ENCODE measurements at places on chromosomes 2 and 18.
A peak's percentile ranks its signal among the peaks of the same experiment; 100 is the strongest.

DNA sequence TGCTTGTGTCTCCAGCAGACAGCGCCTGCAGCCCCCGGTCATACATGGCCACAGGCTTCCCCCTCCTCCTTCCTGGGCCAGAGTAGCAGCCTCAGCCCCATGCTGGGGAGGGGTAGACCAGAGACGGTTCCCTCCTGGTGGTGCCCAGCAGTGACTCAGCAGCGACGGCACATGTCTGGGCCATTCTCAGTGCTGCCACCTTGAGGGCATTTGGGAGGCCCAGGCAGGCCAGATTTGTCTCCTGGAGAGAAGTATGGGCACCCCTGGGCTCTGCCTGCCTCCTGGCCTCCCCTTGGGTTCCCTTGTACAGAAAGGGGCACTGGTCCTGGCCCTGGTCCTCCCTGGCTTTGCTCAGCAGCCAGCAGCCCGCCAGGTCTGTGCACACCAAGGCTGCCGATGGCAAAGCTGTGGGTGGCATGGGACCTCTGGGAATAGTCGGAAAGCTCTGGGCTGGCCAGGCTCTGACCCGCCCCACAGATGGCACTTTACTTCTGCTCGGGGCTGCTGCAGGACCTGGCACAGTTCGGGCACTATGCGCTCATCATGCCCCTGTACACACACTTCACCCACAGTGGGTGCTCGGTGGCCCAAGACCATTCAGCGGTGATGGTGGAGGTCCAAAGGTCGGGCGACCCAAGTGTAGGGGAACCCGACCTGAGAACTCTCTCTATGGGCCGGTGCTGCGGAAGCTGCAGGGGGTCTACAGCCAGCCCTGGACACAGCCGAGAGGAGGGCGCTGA, 11.4 kb upstream of the ALPI start:
- DNase-seq = peak; percentile 85

DNA sequence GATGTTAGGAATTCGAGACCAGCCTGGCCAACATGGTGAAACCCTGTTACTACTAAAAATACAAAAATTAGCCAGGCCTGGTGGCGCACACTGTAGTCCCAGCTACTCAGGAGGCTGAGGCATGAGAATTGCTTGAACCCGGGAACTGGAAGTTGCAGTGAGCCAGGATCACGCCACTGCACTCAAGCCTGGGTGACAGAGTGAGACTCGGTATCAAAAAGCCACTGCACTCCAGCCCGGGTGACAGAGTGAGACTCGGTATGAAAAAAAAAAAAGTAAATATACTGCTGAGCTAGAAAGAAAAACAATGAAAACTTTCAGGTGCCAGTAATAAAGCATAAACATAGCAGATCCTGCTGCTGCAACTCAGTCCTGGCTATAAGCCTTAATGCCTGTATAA, 73.5 kb downstream of the STRN start:
- no peak for DNase-seq

DNA sequence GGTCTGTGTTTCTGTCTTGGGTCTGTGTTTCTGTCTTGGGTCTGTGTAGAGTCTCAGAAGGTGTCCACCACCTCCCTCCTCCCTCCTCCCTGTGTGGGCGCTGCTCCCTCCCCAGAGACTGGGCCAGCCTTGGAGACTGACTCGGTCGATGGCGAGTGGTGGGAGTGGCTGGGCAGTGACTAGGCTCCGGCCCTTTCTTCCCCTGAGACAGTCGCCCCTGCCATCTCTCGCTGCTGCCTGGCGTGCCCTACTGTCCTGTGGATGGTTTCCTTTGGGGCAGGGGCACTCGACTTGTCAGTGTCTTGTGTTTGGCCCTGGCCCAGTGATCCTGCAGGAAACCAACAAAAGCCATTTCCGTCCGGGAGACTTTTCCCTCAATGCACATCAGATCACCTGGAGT, 215.8 kb downstream of the NDUFA10 start:
- peak; percentile 1 for DNase-seq

DNA sequence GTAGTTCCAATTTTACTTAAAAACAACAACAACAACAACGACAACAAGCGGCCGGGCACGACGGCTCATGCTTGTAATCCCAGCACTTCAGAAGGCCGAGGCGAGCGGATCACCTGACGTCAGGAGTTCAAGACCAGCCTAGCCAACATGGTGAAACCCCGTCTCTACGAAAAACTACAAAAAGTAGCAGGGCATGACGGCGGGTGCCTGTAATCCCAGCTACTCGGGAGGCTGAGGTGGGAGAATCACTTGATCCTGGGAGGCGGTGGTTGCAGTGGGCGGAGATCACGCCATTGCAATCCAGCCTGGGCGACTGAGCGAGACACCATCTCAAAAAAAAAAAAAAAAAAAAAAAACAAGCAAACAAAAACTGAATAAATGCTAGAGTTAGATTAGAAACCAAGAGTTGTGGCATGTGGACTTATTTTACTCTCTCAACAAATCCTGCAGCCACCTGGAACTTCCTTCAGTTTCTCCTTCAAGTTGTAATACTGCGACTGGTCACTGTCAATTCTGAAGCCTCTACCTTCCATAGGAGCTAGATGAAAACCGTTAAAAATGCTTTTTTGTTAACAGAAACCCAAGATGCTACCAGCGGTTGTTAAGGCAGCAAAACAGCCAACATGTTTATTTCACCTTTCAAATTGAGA, 1.3 kb downstream of the ATP5F1A start:
- no peak for DNase-seq

DNA sequence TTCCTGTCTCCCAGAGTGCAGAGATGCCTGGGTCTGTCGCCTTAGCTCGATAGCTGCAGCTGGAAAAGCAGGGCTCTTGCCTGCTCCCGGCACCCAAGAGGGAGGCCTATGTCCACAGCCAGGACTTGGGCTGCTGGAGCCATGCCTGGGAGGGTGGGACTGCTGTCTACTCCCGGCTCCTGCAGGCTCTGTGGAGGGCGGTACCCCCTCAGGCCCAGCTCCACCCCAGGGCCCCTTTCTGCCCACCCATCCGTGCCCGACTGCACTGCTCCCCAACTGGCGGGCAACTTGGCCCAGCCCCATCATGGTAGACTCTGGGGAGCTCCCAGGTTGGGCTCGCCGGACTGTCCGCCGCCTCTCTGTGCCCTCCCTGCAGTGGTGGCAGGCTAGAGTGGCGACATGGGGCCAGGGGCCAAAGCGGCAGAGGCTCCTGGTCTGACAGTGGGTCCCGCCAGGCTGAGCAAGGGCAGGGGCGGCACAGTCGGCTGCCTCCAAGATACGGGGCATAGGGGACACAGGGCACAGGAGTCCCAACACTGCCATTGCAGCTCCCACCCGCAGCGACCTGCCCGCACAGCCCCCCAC, 901.0 kb downstream of the CCDC85A start:
- DNase-seq = no peak

GRCh38 chr18:44051026-44051425, 629.7 kb upstream of the SETBP1 start:
- DNase-seq = no peak

DNA sequence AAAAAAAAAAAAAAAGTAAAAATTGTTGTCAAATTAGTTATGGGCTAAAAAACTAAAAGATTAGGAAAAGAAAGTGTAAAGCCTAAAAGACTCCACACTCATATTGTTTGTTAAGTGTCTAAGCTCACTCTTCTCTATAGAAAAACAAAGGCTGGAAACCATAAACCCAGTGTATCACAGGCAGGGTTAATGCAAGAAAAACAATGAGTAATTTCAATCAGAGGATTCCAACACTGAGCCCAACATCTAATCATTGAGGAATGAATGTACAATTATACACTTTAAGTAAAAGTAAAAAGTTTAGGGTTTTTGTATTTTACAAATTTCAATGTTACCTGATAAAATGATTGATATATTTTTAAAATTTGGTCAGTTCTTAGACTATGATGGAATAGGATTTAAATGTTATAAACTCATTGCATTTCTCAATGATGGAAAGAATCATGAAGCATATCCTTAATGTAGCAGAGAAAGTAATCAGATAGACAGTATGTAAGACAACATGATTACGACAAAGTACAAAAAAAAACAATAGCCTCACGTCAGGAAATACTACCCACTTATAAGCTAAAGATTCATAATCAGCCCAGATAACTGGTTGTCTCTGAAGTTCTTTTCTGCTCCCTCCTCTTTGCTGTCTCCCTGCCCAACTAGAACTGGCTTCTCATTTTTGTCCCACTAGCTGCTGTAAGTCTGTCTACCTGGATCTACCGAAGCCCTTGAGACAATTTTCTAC, 44.5 kb upstream of the SP3 start:
- DNase-seq = no peak

- no peak for DNase-seq
These were observed 187.8 kb upstream of the HNRNPA3 start for GRCh38 chr2:177024765-177025164.

DNA sequence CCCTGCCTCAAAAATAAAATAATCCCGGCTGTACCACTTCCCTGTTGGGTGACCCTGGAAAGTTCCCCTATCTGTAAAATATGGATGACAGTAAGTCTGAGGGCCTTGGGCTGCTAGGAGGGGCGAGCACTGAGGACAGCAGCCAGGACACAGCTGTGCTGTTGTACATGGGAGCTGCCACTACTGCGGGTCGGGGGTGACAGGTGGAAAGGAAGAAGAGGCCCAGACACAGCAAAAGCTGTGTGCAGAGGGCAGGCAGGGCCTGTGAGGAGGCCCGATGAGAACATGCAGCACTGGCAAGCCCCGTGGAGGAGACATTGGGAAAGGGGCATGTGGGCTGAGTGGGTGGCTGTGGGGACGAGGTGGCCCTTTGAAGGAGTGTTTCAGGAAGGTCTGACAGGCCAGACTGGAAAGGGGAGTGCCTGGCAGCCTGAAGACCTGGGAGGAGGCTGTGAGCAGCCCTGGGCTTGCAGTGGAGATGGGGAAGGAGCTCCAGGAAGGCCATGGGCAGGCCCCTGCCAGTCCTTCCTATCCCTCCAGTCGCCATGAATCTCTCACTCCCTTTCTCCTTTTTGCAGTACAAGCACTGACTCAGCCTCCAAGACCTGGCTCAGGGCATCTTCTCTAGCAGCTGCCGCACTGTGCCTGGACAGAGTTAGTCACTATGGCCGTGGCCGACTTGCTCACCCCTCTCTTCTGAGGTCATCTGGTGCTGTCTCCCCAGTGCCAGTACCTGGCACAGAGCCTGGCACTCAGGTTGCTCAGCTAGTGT, 28.9 kb upstream of the SEMA4C start:
- no peak for DNase-seq

DNA sequence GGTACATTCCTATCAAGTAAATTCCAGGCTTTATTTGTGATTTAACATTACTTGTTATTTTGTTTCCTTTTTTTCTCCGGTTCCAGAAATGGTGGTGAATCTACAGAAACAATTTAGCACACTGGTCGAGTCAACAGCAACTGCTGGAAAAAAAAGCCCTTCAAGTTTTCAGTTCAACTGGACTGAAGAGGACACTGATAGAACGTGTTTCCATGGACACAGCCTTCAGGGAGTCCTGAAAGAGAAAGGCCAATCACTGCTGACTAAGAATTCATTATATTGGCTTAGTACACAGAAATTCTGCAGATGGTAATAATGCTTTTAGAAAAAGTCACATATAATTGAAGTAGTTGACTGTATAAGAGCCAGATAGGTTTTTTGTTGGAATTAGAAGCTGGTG, 32.0 kb upstream of the GRHL1 start:
- DNase-seq = no peak

DNA sequence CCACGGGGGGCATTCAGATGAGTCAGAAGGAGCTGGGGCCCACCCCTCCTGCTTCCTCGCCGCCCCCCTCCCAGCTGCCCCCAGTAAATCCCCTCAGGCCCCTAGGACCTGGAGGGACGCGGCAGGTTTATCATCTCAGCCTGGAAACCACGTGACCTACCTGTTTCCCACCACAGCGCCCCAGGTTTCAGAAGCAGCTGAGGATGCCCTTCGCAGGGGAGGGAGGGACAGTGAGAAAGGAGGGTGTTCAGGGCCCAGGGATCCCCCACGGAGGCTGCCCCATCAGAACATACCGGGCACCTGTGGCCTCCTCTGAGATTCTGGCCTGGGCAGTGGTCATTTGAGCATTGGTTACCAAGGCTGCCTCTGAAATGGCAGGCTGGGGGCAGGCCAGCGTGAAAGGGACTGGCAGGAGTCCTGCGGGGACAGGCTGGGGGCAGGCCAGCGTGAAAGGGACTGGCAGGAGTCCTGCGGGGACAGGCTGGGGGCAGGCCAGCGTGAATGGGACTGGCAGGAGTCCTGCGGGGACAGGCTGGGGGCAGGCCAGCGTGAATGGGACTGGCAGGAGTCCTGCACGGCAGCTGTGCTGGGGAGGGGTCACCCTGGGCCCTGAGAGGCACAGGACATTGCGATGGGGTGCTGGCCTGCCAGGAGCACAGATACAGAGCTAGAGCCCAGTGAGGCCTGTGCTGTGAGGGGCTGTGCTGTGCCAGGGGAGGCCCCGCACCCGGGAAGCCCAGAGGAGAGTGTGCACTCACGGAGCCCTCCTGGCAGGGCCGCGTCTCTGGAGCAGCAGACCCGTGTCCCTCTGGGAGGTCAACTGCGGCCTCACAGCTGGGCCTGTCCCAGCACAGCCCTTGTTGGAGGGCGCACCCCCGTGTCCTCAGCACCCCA, 1.6 kb downstream of the NEU4 start:
- no peak for DNase-seq

DNA sequence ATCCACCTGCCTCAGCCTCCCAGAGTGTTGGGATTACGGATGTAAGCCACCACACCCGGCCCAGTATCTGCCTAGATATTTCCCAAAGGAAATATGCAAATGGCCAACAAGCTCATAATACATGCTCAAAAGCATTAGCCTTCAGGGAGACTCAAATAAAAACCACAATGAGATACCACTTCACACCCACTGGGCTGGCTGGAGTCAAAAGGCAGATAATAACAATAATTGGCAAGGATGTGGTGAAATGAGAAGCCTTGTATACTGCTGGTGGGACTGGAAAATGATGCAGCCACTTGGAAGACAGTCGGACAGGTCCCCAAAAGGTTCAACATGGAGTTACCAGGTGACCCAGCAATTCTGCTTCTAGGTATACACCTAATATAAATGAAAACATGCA, 20.5 kb upstream of the ZNF516 start:
- DNase-seq = no peak

- DNase-seq = no peak
These were observed 3.6 kb downstream of the SOX11 start for GRCh38 chr2:5695654-5696403.

DNA sequence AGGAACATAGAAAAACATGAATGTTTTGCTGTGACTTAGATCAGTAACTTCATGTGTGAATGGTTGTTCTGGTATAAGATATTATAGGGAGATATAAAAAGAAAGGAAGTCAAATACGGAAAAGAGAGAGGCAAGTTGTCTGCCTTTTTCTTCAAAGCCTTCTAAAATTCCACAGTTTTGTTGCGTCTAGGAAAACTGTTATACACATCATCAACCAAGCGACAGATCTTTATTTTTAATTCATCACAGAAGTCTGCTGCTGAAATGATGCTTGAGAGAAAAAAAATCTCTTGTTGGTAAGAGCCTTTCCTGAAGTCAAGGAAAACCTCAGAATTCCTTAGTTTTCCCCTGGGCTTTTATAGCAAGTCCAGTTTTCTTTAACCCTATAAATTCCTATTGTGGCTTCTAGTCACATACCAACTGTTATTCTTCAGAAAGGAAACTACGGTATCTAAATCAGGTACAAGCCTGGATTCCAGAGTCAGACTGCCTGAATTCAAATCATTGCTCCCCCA, 36.3 kb upstream of the TANC1 start:
- DNase-seq = no peak

- no peak for DNase-seq
These were observed 68.4 kb upstream of the RTN4 start for GRCh38 chr2:55118643-55119083.

- no peak for DNase-seq
These were observed 23.6 kb downstream of the UGP2 start for GRCh38 chr2:63865159-63865799.
